ENCODE measurements at places on chromosomes 1 and 21. TPM values are rescaled to one million over a fixed set of nuclear protein-coding genes. Genes with fewer than 3 reads are reported as not detected.

DNA sequence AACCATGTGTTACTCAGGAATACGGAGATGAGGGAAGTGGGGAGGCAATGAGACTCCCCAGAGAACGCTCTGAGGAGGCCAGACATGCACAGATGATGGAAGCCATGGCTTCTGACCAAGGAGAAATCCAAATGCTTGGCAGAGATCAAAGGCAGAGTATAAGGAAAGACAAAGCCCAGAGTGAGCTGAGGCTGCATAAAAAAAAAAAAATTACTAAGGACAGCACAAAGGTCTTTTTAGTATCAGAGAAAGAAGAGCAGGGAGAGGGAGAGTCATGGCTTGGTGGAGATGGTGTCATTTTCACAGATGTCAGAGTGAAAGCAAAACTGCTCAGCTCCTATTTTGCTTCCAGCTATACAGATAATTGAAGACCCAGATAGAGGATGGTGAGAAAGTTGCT is 8.1 kb upstream of the NCF2 start:
- H3K4me3 ChIP-seq: no peak overlapping the region
- H3K36me3 ChIP-seq: no peaks in the 10 kb centered on the region
- H3K27me3 ChIP-seq: no peaks in the 10 kb centered on the region
- DNase-seq: no peak
- H3K4me1 ChIP-seq: no peaks in the 10 kb centered on the region

DNA sequence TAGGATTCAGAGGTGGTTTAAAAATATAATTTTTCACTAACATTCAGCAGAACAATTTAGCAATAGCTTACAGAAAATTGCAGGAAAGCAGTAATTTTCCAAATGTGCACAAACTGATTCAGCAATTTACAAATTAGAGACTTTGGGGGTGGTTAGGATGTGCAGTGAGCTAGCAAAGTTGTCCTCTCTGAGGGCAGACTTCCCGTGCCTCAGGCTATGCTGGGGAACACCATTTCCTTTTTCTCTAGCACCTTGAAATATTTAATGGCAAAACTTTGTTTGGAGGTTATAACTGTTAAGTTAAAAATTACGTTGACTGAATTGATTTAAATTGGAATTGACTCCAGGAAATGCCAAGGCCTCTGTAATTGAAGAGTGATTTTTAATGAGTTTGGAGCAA is 258.9 kb downstream of the PTBP2 start:
- no peaks in the 10 kb centered on the region for H3K27me3 ChIP-seq
- DNase-seq: no peak
- no peak overlapping the region for H3K27ac ChIP-seq
- no peak overlapping the region for H3K4me3 ChIP-seq
- no peaks in the 10 kb centered on the region for H3K4me1 ChIP-seq

DNA sequence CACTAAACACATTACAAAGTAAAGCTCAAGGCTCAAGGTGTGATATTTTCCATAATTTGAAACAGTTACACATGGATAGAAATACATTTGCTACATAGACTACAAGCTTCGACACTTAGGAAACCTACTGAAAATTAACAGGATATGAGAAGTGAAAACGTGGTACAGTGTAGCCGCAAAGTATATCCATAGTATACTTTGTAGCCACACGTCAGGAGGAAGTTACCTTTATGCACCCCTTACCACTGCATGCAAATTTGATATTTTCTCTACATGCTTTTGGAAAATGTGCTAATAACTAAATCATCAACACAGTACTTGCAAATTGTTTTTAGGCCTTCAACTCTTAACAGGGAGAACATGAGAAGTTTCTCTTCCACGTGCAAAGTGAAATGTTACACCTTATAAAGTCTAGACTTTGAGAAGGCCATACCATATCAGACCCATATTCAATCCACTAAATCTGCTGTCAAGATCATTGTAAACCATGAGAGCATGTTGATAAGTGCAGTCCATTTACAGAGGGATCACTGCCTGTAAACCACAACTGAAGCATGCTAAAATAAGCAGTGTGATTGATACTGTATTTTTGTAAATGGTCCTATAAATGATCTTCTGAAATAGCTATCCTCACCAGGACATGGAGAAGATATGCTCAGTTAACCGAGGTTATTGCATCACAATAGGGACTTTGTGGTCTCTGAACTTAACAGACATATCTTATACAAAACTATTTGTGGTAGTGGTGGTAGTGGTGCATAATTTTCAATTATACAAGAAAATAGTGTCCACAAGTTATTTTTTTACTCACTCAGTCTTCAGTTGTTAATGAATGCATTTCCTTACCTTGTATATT is 64.7 kb downstream of the VAV3 start:
- no peak overlapping the region for H3K27ac ChIP-seq
- H3K27me3 ChIP-seq: no peaks in the 10 kb centered on the region
- DNase-seq: no peak

GRCh38 chr1:12159816-12160215 is 7.0 kb upstream of the TNFRSF1B start:
- no peaks in the 10 kb centered on the region for H3K27me3 ChIP-seq
- H3K36me3 ChIP-seq: no peaks in the 10 kb centered on the region
- no peak for DNase-seq
- peaks cover 24% of the 10 kb centered on the region for H3K4me1 ChIP-seq
- no peak overlapping the region for H3K27ac ChIP-seq

- H3K27me3 ChIP-seq: no peaks in the 10 kb centered on the region
- H3K36me3 ChIP-seq: no peaks in the 10 kb centered on the region
- H3K27ac ChIP-seq: no peak overlapping the region
- no peak for DNase-seq
Measured at GRCh38 chr1:21590126-21590880, 78.9 kb downstream of the RAP1GAP start.

DNA sequence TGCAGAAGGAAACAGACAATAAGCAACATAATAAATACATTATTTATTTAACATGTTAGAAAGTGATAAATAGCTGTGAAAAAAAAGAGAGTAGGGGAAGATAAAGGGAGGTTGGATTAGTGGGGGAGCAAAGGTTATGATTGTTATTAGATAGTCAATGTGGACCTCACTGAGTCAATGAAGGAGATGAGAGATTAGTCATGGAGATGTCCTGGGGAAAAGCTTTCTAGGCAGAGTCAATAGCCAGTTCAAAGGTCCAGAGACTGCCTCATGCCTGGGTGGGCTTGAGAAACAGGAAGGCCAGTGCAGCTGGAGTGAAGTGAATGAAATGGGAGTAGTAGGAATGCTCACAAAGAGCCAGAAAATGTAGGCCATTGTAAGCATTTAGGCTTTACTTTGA is 187.1 kb upstream of the CACYBP start:
- no peak overlapping the region for H3K4me3 ChIP-seq
- no peak for DNase-seq
- H3K27me3 ChIP-seq: no peaks in the 10 kb centered on the region
- no peaks in the 10 kb centered on the region for H3K36me3 ChIP-seq
- no peak overlapping the region for H3K27ac ChIP-seq

- no peaks in the 10 kb centered on the region for H3K36me3 ChIP-seq
- H3K4me1 ChIP-seq: peaks cover 24% of the 10 kb centered on the region
- peak overlapping the region; percentile 94 for H3K4me3 ChIP-seq
- peak overlapping the region; percentile 94 for H3K27ac ChIP-seq
- DNase-seq: peak; percentile 25
- H3K27me3 ChIP-seq: no peaks in the 10 kb centered on the region
Measured at GRCh38 chr1:52552236-52552504, 722 bp downstream of the TUT4 start.

DNA sequence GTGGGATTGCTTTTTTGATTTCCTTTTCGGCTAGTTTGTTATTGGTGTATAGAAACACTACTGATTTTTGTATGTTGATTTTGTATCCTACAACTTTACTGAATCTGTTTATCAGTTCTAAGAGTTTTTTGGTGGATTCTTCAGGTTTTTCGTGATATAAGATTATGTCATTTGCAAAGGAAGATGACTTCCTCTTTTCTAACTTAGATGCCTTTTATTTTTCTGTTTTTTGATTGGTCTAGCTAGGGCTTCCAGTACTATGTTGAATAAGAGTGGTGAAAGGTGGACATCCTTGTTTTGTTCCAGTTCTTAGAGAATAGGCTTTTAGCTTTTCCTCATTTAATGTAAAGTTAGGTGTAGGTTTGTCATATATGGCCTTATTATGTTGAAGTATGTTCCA is 13.1 kb upstream of the NHLH2 start:
- DNase-seq: no peak
- peaks cover under 1% of the 10 kb centered on the region for H3K27me3 ChIP-seq
- no peak overlapping the region for H3K27ac ChIP-seq
- no peak overlapping the region for H3K4me3 ChIP-seq
- H3K4me1 ChIP-seq: no peaks in the 10 kb centered on the region
- no peaks in the 10 kb centered on the region for H3K36me3 ChIP-seq

ANGPTL3 gene
- not detected for total RNA-seq

KRTAP19-1 gene
- total RNA-seq: not detected

PLEKHO1 gene
- 61.8 TPM for total RNA-seq

MLLT11 gene
- total RNA-seq: 27.8 TPM

FCGR3A gene
- 2.3 TPM for total RNA-seq

Data from heart left ventricle (tissue), 16 donors.